Activated T-helper 1 cell treated with Interleukin-2 at 50 U/mL for 16 hours (primary cell): ENCODE measurements at places on chromosomes 2 and 18.

- DNase-seq: no peak
Observed at GRCh38 chr2:217986256-217986961, 16.4 kb downstream of the TNS1 start.

DNA sequence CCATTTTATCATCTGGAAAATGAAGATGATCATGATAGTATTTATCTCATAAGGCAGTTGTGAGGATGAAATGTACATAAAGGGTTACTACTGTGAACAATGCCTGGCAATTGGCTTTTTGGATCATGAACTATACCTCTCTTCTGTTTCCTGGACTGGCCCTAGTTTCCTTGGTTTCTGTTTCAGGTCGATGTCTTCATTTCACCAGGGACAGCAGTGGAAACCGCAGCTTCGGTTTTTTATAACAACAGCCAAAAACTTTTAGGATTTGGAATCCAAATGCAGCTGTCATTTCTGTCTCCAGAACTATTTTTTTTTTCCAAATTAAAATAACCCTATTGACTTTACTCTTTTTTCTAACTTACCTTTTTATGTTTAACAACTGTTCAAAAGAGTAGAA lies 425.1 kb downstream of the RND3 start:
- DNase-seq: no peak

- DNase-seq: no peak
Observed at GRCh38 chr18:21575656-21576055, 24.8 kb downstream of the ESCO1 start.

GRCh38 chr18:13461936-13462335 lies 243.4 kb downstream of the LDLRAD4 start:
- no peak for DNase-seq

- DNase-seq: no peak
Observed at GRCh38 chr2:194883711-194884110, 773.3 kb upstream of the SLC39A10 start.

DNA sequence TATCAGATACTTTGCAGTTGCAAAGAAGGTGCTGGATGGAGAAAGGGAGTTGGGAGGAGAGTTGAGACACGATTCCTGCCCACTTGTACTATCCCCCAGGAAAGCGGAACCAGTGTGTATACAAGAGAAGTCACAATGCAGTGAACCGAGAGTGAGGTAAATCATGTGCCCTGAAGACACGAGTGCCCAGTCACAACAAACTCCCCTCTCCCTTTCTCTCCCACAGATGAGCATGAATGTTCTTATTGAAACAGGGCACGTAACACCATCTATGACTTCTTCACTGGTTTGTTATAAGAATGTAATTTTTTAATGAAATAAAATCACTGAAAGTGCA lies 155.7 kb downstream of the IRS1 start:
- no peak for DNase-seq
